ENCODE measurements at places on chromosomes 7 and 10. TPM values are rescaled to one million over a fixed set of nuclear protein-coding genes. Genes with fewer than 3 reads are reported as not detected.
A peak's percentile ranks its signal among the peaks of the same experiment; 100 is the strongest.

DNA sequence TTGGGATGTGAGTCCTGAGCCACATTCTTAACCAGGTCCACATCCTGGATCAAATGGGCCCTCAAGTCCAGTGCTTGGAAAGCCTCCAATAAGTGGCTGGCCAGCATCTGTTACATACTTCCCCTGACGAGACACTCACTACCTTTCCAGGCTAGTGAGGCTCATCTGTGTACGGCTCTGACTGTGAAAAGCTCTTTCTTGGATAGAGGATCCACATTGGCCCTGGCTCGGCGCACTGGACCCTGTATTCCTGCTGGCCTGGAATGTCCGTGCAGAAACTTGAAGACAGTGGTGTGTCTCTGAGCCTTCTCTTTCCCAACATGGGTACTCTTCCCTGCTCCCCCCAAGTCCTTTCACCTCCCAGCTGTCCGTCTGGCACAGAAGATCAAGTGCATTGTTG lies 35.5 kb downstream of the MYL10 start:
- no peak overlapping the region for H3K27ac ChIP-seq
- H3K4me1 ChIP-seq, result no peaks in the 10 kb centered on the region

GRCh38 chr7:43769791-43770465 lies 11.4 kb downstream of the BLVRA start:
- no peak overlapping the region for H3K4me3 ChIP-seq
- H3K27me3 ChIP-seq, result no peaks in the 10 kb centered on the region
- no peak overlapping the region for H3K27ac ChIP-seq
- H3K4me1 ChIP-seq, result no peaks in the 10 kb centered on the region
- no peak for DNase-seq
- peaks cover 12% of the 10 kb centered on the region for H3K36me3 ChIP-seq

- H3K4me3 ChIP-seq, result no peak overlapping the region
- DNase-seq, result no peak
- no peak overlapping the region for H3K27ac ChIP-seq
- H3K27me3 ChIP-seq, result no peaks in the 10 kb centered on the region
- H3K36me3 ChIP-seq, result no peaks in the 10 kb centered on the region
- H3K4me1 ChIP-seq, result peaks cover 34% of the 10 kb centered on the region
These were observed 1.3 kb upstream of the COMMD3 start for GRCh38 chr10:22314852-22315251.

DNA sequence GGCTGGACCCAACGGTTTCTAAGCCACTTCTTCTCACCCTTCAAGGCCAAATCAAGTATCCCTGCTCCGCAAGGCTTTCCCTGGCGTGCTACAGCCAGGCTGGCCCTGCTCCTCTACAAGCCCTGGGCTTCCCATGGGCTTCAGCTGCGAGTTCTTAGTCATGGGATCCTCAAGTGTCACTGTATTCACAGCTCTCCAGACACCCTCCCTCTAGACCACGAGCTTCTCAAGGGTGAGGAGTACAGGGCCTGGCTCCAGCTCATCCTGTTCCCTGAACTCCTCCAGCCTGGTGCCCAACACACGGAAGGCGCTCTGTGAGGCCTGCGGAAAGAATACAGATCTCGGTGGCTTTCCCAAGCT lies 38.8 kb downstream of the FAM53B start:
- no peaks in the 10 kb centered on the region for H3K27me3 ChIP-seq
- no peak overlapping the region for H3K4me3 ChIP-seq
- peaks cover 18% of the 10 kb centered on the region for H3K36me3 ChIP-seq
- DNase-seq, result peak; percentile 17
- peak overlapping the region; percentile 90 for H3K27ac ChIP-seq

GRCh38 chr7:92156990-92157389 lies 22.0 kb downstream of the LRRD1 start:
- H3K27me3 ChIP-seq, result no peaks in the 10 kb centered on the region
- H3K4me3 ChIP-seq, result no peak overlapping the region
- DNase-seq, result no peak
- no peaks in the 10 kb centered on the region for H3K36me3 ChIP-seq
- H3K4me1 ChIP-seq, result no peaks in the 10 kb centered on the region

Gene C10orf90
- total RNA-seq, result not detected

Gene FGL2
- total RNA-seq, result 2.9 TPM

Gene MYL7
- not detected for total RNA-seq
